ENCODE measurements at places on chromosomes 3 and 15.

- DNase-seq = no peak
Measured at GRCh38 chr15:96687388-96688107, 357.0 kb downstream of the NR2F2 start.

DNA sequence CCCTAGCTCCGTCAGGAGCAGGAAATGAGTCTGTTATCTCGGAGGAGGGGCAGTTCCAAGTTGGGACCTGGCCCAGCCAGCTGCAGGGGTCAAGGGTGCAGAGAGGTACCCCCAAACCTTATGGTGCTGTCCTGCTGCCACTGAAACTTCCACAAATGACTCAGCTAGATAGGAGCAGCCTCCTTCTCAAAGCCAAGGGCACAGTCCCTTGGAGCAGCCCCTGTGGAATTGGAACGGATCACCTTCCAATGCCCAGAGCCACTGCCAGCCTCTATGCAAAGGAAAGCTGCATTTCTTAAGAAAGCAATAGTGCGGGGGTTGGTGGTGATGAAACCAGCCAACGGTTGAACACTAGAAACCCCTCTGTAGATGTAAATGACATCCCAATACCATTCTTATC lies 19.6 kb upstream of the LRRK1 start:
- DNase-seq = no peak

DNA sequence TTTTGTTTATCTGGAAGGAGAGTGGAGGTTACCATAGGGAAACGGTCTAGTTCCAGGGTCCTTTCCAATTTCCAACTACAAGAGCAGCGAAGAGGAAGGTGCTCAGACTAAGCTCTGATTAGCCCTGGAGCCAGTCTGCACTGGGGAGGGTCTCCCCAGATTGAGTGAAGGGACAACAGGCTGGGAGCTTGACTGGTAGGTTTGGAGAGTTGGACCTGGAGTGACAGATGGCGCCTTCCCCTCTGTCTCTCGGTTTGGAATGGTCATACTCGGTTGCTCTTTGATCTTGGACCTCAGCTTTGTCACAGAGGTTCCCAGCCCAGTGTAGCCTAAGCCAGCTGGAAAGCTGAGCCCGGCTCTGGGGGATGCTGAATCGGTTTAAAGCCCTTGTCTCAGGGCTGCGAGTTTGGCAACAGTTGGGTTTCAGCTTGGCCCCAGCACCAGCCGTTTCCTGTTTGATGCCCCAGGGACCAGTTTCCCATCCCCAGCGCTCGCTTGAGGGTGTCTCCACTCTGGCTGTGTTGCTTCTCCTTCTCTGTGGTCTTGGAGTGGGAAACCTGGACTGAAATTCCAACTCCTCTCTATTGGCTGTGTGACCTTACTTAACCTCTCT lies 53.1 kb upstream of the ULK4 start:
- DNase-seq = no peak

- DNase-seq = no peak
Measured at GRCh38 chr15:51492528-51492927, 130.0 kb downstream of the DMXL2 start.

GRCh38 chr15:94844538-94845389 lies 613.4 kb downstream of the MCTP2 start:
- DNase-seq = no peak

- DNase-seq = no peak
Measured at GRCh38 chr3:175103298-175103697, 244.2 kb downstream of the NAALADL2 start.

GRCh38 chr15:32859251-32859650 lies 141.4 kb downstream of the GREM1 start:
- no peak for DNase-seq
